Activated T-cell treated with anti-CD3 and anti-CD28 coated beads, Interleukin-2, amount 50 U/mL, for 1 hour (primary cell): ENCODE measurements at places on chromosomes 13 and 19.

DNA sequence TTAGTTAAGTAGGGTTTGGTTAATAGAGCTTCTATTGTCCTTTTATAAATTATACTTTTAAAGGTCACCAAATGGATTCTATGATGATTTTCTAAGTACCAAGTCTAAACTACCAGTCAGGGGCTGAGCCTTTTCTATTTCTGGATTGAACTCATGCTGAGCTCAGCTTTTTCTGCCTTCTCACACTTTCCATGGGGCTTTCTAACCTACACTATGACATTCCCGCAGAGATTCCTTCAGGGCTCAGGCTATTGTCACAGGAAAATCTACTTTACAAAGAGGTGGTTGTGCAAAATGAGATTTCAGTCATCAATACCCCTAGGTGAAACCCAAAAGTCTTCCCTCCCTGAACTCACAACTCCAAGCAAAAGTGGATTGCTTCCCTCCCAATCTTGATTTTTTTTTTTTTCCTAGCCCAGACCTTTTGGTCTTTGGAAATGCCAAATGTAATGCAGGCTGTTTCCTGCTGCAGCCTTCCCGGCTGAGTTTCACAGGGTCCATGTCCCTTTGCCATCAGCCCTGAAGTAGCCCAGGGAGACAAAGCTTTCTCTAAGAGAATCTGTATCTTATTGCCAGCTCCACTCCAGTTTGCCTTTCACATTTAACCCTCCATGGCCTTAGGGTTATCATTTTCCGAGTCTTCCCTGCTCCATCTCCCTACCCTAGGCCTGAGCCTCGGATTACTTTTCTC is 13.6 kb downstream of the C13orf42 start:
- DNase-seq: no peak

DNA sequence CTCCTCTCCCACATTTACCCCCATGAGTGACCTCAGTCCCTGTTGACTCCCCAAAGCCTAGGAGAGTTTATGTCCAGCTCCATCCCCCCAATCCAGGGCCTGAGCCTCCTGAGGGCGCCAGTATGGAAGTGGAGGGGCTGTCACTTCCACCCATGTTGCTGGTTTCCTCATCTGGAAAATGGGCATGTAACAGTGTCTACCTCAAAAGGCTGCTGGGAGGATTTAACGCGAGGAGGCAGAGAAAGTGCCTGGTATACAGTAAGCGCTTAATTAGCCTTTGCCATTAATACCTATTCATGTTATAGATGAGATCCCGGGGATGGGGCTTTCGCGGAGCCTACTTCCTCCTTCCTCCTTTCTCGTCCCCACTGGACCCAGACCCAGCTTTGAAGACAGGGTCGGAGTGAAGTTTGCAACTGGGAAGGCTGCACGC is 476 bp downstream of the TYK2 start:
- DNase-seq: no peak

GRCh38 chr13:67620665-67621064 is 390.5 kb upstream of the PCDH9 start:
- no peak for DNase-seq

- no peak for DNase-seq
Observed at GRCh38 chr13:38854226-38854625, 136.4 kb downstream of the STOML3 start.

- DNase-seq: no peak
Observed at GRCh38 chr19:20879501-20879900, 43.5 kb upstream of the ZNF85 start.

GRCh38 chr19:4172861-4173473 is 9.4 kb downstream of the SIRT6 start:
- peak; percentile 75 for DNase-seq

- no peak for DNase-seq
Observed at GRCh38 chr19:32497391-32497790, 83.6 kb upstream of the PDCD5 start.

- DNase-seq: no peak
Observed at GRCh38 chr13:80900561-80900960, 559.6 kb upstream of the SPRY2 start.

- peak; percentile 35 for DNase-seq
Observed at GRCh38 chr13:75481176-75482069, 546 bp downstream of the TBC1D4 start.

DNA sequence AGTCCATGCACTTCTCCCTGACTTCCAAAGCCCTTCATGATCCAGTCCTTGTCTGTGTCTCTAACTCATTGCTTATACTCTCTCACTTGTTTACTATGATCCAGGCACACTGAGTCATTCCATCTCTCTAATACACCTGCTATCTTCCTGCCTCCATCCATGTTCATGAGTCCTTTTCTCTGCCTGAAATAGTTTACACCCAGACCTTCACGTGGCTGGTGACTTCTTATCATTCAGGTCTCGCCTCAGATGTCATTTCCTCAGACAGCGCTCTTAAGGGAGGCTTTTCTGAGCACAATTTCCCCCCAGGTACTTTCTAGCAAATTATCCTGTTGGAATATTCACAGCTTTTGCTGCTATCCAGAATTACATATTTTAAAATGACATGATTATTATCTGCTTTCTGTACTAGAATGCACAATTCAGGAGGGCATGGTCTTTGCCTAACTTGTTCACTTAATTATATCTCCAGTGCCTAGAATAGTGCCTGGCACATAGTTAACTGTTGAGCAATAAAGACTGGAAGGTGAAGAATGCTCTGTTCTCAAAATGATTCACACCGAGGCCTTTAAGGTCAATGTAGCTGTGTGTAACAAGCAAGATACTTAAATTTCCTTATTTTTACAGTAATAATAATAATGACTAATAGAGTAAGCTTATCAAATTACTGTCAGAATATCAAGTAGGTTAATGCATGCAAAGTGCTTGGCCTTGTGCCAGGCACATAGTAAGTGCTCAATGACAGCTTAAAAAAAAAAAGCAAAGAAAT is 183.7 kb upstream of the SPRY2 start:
- DNase-seq: no peak

- DNase-seq: no peak
Observed at GRCh38 chr13:35978607-35979316, 152.4 kb downstream of the DCLK1 start.

GRCh38 chr13:60155978-60156377 is 7.8 kb downstream of the DIAPH3 start:
- DNase-seq: no peak

DNA sequence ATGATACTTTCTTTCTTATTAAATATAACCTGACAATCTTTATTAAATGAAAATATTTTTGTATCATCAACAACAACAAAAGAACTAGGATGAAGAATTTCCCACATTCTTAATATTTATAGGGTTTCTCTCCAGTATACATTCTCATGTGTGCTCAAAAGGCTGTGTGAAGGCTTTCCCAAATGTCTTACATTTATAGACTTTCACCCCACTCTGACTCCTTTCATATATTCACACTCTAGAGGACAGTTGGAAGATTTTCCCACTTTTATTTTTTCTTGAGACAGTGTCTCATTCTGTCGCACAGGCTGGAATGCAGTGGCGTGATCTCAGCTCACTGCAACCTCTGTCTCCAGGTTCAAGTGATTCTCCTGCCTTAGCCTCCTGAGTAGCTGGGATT is 22.4 kb downstream of the ZNF14 start:
- DNase-seq: no peak

- DNase-seq: peak; percentile 62
Observed at GRCh38 chr13:51804295-51805172, 571 bp upstream of the DHRS12 start.

- DNase-seq: no peak
Observed at GRCh38 chr19:15555021-15555420, 46.7 kb downstream of the CYP4F22 start.

DNA sequence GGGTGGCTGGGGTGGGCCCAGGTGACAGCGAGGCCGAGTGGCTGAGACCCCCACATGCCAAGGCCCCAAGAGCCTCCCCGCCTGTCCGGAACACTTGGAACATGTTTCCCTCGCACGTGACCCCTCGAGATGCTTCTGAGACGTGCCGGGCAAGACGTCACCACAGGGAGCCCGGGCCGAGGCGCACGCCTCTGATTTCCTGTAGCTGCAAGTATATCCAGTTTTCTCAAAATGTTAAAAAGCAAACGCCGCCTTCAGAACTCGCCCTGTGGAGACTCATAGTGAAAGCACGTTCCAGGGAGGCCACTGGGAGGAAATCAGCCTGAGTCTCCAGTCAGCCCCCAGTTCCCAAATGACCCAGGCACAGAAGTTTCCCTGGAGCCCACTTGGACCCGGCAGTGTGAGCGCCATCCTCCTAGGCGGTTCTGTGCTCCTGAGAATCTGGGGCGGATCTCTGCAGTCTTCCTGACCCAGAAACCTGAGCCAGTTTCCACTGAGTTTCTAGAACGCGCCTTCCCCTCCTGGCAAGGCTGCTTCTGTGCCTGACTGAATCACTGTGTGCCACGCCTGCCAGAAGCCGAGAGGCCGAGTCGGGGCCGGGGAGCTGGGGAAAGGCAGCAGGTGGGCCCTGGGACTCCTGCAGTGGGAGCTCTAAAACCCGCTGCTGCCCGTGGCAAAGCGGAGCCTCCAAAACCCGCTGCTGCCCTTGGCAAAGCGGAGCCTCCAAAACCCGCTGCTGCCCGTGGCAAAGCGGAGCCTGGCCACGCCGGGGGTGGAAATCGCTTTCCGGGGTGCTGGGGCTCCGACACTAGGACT is 179.3 kb downstream of the KDM4B start:
- DNase-seq: peak; percentile 22

DNA sequence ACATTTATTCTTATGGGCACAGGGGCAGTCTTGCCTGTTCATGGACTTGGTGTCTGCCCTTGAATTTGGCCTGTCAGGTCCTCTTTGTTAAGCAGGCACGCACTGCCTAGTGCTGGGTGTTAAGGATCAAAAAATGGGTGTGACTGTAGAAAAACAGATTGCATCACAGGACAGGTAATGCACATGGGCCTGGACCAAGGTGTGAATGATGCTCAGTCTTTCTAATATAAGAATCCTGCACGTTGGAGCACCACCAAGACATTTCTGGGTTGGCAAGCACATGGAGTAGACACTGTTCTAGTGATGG is 33.7 kb downstream of the GATAD2A start:
- DNase-seq: no peak

- DNase-seq: peak; percentile 52
Observed at GRCh38 chr19:17719730-17720400, 585 bp downstream of the MAP1S start.

- DNase-seq: no peak
Observed at GRCh38 chr13:95903569-95903968, 149.6 kb downstream of the UGGT2 start.

GRCh38 chr19:4372165-4373012 is 28.0 kb downstream of the SH3GL1 start:
- no peak for DNase-seq

GRCh38 chr19:42629191-42629590 is 34.5 kb upstream of the CEACAM8 start:
- DNase-seq: no peak

- DNase-seq: peak; percentile 80
Observed at GRCh38 chr19:40464059-40465024, 1.2 kb downstream of the BLVRB start.

DNA sequence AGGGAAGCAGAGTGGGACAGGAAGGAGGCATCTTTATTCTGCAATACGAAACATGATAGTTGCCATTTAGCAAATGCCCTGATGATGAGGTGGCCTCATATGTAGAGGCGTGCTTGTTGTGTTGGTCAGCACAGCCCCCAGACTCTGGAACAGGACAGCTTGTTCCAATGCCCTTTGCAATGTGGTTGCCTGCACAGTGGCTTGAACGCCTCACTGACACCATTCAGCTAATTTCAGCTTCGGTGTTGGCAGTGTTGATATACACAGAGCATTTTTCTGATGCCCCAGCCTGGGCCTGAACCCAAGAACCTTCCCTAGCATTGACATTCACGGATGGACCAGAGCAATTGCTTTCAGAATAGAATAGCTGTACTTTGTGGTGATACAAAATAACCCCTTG is 133.3 kb downstream of the HS6ST3 start:
- DNase-seq: no peak

DNA sequence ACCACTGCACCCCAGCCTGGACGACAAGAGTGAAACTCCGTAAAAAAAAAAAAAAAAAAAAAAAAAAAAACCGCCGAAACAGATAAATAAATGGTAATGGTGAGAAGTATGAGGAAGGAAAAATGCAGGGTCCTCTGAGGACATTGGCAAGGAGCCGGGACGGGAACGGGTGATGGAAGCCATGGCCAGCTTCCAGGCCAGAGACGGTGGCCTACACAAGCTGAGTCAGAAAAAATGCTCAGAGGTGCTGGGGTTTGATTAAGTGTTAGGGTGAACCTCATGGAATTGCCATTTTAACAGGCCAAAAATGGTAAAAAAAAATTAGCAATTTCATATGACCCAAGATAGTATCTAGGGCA is 866 bp upstream of the ZSWIM4 start:
- DNase-seq: no peak

- DNase-seq: no peak
Observed at GRCh38 chr13:74203576-74203975, 69.4 kb upstream of the KLF12 start.

DNA sequence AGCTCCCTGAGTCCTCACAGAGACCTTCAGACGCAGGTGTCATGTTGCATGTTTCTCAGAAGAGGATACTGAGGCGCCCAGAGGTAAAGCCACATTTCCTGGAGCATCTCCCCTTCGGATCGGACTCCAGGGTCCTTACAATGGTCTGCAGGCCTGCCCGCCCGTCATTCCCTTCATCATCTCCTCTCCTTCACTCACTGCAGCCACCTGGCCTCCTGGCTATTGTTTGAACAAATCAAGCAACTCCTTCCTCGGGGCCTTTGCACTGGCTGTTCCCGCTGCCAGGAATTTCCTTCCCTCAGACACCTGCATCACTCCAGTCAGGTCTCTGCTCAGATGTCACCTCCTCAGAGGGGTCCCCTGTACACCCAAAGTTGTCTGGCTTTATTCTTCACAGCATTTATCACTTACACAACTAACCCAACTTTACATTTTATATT is 20.3 kb downstream of the CEACAM16 start:
- DNase-seq: no peak

DNA sequence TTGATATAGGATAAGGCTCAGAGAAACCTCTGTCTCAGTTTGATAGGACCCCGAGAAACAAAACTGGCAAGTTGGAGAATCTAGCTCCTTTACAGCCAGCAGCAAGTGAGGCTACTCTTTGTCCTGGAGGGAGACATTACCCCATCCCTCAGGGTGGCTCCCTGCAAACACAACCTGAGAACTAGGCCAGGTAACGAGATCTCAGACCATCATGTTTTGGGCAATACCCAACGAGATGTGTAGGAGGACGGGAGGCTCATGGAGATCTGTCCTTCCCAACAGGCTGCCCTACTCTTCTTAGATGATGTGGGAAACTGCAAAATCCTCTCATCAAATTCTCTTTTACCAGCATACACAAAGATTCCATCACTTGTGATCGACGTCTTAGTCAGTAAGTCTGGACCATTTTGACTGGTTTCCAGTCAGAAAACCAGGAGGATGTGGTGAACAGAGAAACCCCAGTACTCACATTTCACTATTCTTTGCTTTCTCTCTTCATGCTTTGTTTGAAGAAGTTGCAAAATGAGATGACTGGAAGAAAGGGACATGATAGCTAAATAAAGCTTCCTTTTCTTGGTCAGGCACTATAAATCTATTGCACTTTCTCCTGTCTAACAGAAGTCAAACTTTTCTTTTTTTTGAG is 6.0 kb upstream of the CTU1 start:
- DNase-seq: no peak
